Hematopoietic multipotent progenitor cell (in vitro differentiated cells): ENCODE measurements at places on chromosomes 1 and 21.

GRCh38 chr1:3007298-3008147, 13.7 kb upstream of the ACTRT2 start:
- no peak for DNase-seq

DNA sequence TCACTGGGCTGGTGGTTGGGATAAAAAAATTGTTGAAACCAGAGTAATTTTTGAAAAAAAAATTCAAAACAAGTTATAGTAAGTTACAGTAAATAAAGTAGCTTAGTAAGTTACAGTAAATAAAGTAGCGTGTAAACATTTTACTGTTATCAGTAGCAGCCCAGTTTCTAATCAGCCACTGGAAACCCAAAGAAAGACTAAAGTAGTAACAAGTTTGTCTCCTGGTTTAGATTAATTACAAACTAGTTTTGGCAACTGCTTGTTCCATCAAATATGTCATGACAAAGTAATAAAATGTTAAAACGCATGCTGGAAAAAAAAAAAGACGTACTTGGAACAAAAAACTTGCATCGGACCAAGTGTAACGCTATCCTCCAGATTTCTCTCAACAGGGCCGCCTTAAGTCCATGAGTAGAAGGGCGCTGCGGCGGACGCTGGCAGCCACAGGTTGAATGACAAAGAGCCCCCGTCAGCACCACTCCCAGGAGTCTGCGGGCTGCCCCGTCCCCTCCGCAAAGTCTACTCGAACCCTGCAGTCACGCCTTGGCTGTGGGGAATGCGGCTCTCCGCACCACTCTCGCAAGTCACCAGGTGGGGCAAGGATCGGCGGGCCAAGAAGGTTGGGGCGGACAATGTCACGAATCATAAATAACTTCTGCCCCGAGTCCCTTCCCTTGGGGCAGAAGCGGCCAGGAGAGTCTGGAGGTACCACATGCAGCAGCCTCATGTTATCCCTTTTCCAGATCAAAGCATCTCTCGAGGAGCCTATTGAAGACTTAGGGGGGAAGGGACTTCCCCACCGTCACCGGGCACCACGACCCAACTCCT, 837 bp downstream of the SLC16A1 start:
- DNase-seq, result peak; percentile 59

- no peak for DNase-seq
These were observed 237.2 kb downstream of the LMO4 start for GRCh38 chr1:87565861-87566260.

- peak; percentile 66 for DNase-seq
These were observed 1.7 kb downstream of the SPSB1 start for GRCh38 chr1:9294405-9294773.

DNA sequence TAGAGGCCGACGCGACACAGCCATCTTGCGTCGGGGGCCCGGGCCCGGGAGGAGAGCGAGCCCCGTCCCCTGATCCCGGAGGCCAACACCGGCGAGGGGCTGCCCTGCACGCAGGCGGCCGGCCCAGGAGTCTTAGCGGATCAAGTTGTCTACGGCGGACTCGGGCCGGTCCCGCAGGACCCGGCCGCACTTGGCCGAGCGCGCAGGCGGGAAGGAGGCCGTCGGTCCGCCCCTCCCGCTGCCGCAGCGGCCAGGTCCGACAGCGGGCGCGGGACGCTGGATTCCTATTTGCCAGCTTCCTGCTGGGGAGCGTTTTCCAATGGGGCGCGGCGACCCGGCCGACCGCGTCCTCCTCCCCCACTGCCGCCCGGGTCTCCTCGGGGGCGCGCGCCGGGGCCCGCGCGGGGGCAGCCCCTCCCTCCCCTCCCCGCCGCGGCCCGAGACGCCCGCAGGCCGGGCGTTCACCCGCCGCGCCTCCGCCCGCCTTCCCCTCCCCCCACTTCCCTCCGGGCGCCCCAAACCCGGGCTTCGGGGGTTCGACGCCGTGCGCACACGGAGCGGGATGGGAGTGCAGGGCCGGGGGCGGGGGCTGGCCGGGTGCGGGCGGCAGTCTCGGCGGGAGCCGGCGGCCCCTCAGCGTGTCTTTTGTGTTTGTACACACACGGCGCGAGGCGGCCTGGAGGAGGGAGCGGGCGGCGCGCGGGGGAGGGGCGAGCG, 517 bp upstream of the H3-3A start:
- DNase-seq, result peak; percentile 53

DNA sequence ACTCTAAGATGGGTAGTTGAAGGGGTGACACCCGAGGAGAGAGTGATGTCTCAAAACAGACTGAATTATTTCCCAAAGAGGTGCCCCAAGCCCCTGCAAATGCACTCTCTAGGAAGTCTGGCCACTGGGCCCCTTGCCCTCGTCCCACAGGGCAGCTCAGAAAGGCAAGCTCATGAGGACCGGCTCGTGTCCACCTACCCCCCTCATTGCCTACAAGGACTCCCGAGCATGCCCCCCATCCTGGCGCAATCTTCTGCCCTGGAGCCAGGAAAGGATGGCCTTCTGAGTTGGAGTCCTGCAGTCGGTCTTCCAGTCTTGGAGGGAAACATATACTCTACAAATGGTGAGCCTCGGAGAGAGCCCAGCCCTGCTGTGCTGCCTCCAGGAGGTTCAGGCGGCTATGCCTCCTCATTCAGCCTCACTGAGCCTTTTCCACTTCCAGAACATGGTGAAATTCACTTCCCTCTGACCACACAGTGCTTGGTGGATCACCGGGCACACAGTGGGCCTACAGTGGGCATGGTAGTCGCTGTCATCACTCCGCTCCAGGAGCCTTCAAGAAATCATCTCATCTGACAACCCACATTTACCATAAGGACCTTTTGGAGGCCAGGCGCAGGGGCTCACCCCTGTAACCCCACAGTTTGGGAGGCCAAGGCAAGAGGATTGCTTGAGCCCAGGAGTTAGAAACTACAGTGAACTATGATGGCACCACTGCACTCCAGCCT, 5.8 kb upstream of the WNT3A start:
- no peak for DNase-seq

DNA sequence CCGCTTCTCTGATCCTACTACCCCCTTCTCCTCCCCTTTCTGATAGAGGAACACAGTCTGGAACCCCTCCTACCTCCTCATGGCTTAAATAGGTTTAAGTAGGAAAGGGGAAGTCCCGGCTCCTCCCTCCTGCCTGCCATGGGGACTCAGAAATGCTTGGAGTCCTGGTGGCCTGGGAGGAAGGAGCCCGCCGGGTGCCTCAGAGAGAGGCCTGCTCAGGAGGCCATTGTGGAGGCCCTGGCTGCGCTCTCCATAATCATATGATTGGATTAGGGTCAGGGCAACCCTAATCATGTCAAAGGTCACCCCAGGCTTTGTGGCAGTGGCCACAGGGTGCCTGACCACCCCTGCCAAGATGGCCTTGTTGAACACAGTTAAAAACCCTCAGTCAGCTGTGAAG, 29.0 kb downstream of the WNT3A start:
- no peak for DNase-seq

DNA sequence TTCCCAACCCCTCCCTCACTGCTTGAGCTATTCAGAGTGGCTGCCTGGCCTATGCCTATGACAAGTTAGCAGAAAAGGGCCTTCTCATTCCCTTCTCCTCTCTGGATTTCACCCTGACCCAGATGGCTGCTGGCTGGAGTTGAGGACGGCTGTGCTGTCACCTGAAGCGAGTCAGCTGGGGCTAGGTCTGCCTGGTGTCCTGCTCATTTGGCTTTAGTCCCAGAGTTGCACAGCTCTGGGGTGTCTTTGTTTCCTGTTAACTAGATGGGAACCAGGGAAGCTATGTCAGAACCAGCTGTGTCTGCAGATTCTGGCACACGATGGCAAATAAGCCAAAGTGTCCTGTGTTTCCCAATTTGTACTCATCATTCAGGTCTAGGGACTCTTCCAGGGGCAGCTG, 52.9 kb downstream of the CNIH3 start:
- no peak for DNase-seq

GRCh38 chr1:77732090-77732489, 27.6 kb downstream of the USP33 start:
- DNase-seq, result no peak

GRCh38 chr1:72037745-72038343, 244.5 kb downstream of the NEGR1 start:
- DNase-seq, result no peak
